ENCODE measurements at places on chromosomes 6 and 20. TPM values are rescaled to one million over a fixed set of nuclear protein-coding genes. Genes with fewer than 3 reads are reported as not detected.

The CCN5 gene
- total RNA-seq, result 14.8 TPM

The RIN2 gene
- total RNA-seq, result 66.2 TPM

The WFDC5 gene
- total RNA-seq, result not detected

The PPP1R3G gene
- total RNA-seq, result 10.7 TPM

GRCh38 chr6:10759312-10759839, 11.8 kb downstream of the TMEM14B start:
- DNase-seq, result no peak

- DNase-seq, result no peak
Measured at GRCh38 chr6:84876723-84877514, 112.5 kb upstream of the TBX18 start.

GRCh38 chr6:149934249-149935156, 7.3 kb upstream of the ULBP2 start:
- DNase-seq, result no peak

The CGA gene
- not detected for total RNA-seq

DNA sequence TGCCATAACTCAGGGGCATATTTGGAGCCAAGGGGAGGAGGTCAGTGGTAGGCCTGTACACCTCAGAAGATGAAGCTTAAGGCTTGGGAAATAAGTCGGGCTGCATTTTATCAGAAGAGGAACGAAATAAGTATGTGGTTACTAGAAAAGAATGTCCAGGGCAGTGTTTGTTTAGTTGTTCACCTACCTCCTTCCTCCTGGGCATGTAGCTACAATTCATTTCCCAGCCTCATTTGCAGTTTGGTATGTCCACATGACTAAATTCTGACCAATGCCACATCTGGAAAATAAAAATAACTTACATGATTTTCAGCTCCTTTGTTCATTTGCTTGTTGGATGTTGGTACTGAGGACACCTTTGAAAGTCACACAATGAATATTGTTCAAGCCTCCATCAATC, 294.5 kb upstream of the RGS17 start:
- no peak for DNase-seq

Data from heart right ventricle (tissue), 16 donors.